ENCODE measurements at places on chromosomes 7 and 10.
A peak's percentile ranks its signal among the peaks of the same experiment; 100 is the strongest.

GRCh38 chr10:94025806-94026205 lies 32.1 kb downstream of the PLCE1 start:
- no peak for DNase-seq

DNA sequence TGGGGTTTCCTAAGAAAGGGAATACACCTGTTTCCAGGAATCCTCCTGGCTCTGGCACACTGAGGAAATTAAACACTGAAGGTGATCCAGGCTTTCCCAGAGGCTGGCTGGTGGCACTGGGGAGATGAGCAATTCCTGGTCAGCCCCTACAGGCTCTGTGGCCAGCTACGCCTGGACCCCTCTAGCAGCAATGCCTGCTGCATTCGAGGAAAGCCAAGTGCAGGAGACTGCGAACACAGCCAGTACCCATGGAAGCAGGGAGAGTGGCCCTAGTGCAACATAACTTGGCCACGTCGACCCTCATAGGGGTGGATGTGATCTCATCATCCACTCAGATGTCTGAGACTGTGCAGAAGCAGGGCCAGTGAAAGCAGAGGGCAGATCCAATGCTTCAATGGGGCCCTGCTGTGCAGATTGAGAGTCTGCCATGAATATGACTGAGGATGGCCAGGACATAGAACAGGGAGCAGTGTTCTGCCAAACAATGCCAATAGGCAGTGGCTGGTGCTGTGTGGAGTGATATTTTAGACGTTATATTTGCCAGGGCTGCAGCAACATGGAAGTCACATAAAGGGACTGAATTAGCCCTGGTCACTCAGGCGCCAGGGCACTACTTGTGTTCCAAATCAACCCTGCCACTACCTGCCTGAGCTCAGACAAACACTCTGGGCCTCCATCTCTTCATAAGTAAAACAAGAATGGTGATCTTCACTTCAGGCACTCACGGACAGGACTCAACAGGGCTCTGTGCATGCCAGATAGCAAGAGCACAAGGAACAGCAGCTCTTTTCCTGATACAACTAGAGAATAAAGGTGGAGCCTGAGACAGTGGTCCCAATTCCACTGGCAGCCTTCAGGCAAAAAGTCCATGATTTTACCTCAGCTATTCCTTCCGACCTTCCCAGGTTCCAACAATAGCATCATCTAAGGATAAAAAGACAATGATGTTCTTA lies 2.4 kb downstream of the ZNF488 start:
- DNase-seq, result peak; percentile 16

- peak; percentile 6 for DNase-seq
Observed at GRCh38 chr10:47380341-47381102, 3.6 kb downstream of the ZNF488 start.

DNA sequence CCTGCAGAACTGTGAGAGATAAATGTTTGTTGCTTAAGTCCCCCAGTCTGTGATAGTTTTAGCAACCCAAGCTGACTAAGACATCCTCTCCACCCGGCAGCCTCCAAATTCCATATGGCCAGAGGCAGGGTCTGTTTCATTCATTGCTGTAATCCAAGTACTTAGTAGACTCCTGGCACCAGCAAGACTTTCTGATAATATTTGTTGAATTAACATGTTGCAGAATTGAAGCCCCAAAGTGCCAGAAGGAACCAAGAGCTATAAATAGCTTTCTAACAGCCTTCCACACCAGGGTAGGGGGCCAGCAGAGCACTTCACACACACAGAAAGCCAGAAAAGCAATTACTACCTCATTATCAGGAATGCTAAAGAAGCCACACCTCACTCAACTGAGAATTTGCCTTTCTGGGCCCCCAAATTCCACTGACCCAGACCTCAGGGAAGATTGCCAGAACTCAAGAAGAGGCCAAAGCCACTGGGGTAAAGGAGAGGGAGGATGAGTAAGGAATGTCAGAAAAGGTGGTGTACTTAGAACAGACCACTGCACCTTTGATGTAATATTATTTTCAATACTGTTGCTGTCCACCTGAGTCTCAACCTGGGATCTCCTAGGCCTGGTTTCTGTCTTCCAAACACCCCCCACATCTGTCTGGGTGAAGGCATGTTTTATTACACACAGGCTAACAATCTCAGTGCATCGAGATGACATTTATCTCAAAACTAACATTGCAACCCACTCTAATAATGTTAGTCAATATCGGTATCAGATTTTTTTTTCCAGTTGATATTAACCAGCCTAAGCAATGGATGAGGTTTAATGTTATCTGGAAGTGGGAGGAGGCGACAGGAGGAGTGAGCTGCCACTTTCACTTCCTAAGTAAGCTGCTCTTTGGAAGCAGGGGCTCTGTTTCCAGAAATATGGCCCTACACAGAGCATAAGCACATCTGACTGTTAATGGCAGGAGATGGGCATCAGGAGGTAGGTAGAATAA lies 5.5 kb downstream of the NOD1 start:
- no peak for DNase-seq

DNA sequence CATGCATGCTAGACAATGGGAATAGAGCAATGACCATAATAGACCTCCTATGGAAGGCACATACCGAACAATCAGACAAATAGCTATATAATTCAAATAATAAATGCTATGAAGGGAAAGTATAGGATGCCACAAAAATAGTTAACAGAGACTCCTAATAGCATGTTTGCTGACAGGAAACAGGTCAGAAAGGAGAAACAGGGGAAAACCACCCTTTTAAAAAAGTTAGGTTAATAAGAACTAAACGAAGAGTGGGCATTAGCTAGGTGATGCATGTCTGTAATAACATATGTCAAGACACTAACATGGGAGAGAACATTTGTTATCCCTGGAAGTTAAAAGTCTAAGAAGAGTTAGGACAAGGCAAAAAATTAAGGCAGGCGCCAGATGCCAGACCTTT lies 58.9 kb downstream of the ABI1 start:
- DNase-seq, result no peak

GRCh38 chr10:116654816-116655215 lies 34.1 kb downstream of the PNLIPRP2 start:
- DNase-seq, result no peak
